ENCODE measurements at places on chromosomes 2 and 18.

GRCh38 chr2:208255557-208256106, 761 bp upstream of the IDH1 start:
- no peak for DNase-seq

DNA sequence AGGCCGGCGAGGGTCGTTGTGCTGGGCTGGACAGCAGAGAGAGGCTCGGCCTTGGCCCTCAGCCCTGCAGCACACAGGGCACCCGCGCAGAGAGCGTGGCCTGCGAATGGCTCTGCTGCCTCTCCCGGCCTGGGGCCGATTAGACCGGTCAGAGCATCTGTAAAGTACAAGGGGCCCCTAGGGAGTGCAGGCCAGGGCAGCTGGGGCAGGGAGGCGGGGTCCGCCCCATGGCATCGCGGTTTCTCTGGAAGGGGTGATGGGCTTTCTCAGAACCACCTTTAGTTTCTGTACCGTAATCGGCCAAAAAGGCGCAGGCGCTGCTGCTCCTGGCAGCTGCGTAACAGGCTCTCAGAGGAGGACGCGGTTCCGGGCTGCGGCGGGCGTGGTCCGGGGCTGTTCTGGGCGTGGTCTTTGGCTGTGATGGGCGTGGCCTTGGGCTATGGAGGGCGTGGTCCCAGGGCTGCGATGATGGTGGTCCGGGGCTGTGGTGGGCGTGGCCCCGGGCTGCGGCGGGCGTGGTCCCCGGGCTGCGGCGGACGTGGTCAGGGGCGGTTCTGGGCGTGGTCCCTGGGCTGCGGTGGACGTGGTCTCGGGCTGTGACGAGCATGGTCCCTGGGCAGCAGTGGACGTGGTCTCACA, 1.5 kb upstream of the GPR148 start:
- DNase-seq, result peak; percentile 88

GRCh38 chr2:63654959-63655358, 66.2 kb downstream of the MDH1 start:
- DNase-seq, result no peak

DNA sequence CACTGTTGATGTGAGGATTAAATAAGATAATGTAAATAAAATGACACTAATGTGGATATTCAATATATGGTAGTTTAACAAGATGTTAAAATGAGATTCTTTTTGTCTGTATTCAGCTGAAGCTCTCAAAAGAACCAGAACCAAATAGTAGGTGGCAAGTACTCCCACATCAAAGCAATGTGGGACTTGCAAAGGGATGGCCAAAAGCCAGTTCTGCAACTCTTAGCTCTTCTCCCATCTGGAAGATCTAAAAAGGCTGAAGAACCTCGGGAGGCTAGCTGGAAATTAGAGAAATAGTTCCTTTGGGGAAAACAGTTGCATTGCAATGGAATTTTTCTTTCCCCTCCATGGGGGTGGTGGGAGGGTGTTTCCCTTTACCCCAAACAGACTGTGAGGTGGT, 48.7 kb downstream of the FBXO48 start:
- DNase-seq, result no peak

- DNase-seq, result no peak
These were observed 39.7 kb downstream of the GRHL1 start for GRCh38 chr2:9991221-9991620.

DNA sequence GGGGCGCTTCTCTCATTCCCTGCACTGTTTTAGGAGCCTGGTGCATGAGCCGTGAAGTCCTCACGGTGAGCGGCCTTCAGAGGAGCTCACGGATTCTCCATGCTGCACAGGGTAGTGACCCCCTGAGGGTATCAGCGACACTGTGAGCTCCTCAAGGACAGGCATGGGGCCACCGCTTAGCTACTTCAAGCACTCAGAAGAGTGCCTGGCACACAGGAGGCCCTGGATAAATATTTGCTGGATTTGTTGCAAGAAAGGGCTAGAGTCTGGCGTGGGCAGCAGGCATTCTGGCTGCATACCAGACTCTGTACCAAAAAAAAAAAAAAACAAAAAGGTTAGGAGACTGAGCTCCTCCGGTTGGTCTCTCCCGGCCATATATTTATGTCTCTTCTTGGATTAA, 5.7 kb upstream of the MBP start:
- no peak for DNase-seq

DNA sequence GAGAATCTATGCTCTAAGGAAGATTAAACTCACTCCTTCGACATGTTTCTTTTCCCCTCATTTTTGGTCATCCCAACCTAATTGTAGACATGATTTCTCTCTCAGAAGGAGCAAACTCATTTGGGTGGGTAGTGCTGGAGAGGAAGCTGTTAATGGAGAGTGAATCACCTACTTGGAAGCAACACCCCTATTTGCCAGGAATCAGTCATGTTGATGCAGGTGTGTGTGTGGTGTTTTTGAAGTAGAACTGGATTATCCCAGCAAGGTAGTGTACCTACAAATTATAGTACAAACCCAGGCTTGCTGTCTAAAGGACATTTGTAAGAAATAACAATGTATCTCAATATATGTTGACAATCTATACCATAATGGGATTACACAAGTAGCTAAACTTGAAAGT, 186.4 kb downstream of the EPHA4 start:
- DNase-seq, result no peak

DNA sequence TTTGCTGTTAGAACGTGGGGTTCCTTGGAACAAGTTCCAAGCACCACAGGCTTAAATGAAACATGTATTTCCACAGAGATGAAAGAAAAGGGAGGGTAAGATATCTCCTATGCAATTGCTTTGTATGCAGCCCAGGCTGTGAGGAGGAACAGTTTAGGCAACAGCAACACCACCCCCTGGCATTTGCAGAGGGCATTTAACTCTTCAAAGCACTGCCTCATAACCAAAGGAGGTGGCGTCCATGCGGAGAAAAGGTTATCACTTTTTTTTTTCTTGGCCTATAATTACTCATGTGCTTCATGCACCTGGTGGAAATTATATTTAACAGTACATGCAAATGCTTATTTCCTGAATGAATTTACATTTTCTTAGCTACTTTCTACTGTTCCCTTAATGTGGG, 286.0 kb downstream of the LPIN1 start:
- DNase-seq, result no peak

- no peak for DNase-seq
These were observed 465.3 kb downstream of the EIPR1 start for GRCh38 chr2:2912293-2912692.

GRCh38 chr2:166468124-166469024, 25.7 kb downstream of the SCN7A start:
- DNase-seq, result no peak
